Fibroblast of villous mesenchyme (primary cell): ENCODE measurements at places on chromosomes 6 and 20. TPM values are rescaled to one million over a fixed set of nuclear protein-coding genes. Genes with fewer than 3 reads are reported as not detected.

The CLIC5 gene
- not detected in 2 replicates for total RNA-seq

The ELOVL2 gene
- total RNA-seq = 1.6 and 2.6 TPM in 2 replicates

The GLP1R gene
- not detected in 2 replicates for total RNA-seq

The EBF4 gene
- 2.6 and 3.5 TPM in 2 replicates for total RNA-seq

The OR2J3 gene
- under 0.01 TPM in 1 of 2 replicates, not detected in the other for total RNA-seq

The TFB1M gene
- total RNA-seq = 29.0 and 29.8 TPM in 2 replicates

The ATP9A gene
- total RNA-seq = 6.9 and 9.3 TPM in 2 replicates

DNA sequence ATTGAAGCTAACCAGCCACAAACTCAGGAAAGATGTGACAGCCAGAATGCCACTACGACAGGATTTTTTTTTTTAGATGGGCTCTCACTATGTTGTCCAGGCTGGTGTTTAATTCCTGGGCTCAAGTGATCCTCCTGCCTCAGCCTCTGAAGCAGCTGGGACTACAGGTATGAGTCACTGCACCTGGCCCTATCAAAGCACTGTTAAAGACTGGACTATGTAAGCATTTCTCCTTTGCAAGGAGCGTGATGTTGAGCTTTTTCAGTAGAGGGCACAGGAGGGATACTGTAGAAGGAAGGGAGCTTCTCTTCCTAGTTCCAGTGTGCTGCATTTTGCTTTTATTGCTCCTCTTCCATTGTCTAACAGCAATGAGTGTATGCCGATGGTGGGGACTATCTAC is 35.8 kb downstream of the ZBTB9 start:
- no peak for DNase-seq

DNA sequence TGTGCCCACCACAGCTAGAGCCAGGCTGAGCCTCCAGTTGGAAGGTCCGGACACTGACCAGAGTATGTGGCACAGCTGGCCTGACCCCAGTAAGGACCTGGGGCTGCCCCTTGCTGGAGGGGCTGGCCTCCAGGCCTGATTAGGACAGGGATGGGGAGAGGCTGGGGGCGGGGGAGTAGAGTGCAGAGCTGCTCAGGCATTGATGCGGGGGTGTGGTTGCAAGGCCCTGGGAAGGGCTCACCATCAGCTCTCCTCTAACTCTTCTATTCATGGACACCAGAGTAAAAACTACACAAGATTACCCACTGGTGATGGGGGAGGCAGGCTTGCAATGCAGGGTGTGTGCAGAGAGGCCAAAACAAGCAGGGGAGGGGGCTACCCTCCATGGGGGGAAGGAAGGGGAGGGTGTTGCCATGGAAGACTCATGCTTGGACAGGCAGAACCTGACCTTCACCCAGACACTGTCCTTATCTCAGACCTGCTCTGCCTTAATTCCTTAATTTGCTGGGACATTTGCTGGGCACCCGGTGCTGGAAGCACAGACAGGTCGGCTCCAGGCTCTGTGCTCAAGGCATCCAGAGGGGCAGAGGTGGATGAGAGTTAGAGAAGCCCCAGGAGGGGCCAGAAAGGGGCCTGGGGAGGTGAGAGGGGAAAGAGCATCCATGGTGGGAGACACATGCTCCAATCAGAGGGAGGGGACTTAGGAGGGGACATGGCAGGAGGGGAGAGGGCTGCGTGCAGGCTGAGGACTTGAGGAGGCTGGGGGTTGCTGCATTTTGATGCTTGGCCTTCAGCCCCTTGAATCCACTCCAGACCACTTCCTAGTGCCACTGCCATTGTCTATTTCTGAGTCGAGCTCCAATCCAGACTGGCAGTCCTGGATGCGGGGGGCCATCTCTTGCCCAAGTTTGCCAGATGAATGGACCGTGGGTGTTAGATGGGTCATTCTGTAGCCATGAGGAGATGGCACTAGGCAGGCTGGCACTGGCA is 7.6 kb upstream of the EMILIN3 start:
- no peak for DNase-seq

DNA sequence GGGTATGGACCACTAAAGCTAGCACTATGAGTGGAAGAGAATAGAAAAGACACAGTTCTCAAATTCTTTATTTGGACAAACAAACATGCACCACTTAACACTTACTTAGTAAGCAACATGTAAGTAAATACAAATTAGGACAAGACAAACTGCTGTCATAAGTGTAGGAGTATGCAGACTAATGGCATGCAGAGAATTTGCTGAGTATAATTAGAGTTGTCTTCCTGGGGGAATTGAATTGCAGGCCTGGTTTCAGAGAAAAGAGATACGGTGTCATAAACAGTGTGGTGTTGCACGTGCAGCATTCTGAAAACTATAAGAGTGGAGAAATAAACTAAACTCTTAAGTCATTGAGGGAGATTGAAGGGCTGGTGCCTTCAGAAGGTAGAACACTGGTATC is 125.2 kb upstream of the EYA4 start:
- DNase-seq = no peak

DNA sequence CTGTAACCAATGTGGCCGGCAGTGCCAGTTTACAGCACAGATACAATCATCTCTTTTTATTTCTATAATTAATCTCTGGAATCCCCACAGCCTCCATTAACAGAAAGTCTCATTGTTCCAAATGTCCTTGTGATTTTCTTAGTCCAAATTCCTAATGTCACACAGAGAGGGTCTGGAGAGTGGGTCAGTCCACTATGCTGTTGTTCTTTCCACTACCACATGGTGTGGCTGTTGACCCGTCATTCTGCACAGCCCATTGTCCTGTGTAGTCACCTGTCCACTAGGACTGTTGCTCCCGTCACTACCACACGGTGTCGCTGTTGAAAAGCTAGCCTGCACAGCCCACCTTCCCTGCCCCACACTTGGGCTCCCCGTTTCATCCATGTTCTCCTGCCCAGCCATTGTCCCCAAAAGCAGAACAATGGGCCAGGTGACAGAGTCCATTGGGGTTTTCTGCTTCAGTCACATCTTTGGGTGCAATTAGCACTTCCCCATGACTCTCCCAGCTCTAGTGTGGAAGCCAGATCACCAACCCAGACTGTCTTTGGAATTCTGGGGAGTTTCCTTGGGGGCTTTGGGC is 8.6 kb upstream of the LBP start:
- peak; percentile 11 for DNase-seq

GRCh38 chr6:161111261-161111660 is 119.7 kb downstream of the MAP3K4 start:
- no peak for DNase-seq

DNA sequence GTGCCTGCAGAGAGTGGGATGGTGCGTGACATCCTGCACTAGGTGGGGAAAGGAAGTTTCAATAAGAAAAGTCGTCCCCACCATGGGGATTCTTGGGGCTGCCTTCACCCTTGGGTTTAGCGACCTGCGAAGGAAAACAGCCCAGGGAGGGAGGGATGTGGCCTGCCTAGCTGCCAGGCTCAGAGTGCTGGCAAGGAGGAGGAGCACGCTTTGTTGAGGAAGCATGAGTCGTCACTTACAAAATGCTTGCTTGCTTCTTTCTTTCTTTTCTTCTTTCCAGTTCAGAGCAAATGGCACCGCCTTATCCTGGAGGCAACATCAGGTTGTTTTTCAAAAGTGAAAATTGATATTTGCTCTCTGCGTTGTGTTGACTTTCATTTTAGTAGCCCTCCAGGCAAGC is 123.2 kb downstream of the TFAP2C start:
- no peak for DNase-seq

GRCh38 chr6:64727075-64727474 is 980.0 kb downstream of the EYS start:
- DNase-seq = no peak

DNA sequence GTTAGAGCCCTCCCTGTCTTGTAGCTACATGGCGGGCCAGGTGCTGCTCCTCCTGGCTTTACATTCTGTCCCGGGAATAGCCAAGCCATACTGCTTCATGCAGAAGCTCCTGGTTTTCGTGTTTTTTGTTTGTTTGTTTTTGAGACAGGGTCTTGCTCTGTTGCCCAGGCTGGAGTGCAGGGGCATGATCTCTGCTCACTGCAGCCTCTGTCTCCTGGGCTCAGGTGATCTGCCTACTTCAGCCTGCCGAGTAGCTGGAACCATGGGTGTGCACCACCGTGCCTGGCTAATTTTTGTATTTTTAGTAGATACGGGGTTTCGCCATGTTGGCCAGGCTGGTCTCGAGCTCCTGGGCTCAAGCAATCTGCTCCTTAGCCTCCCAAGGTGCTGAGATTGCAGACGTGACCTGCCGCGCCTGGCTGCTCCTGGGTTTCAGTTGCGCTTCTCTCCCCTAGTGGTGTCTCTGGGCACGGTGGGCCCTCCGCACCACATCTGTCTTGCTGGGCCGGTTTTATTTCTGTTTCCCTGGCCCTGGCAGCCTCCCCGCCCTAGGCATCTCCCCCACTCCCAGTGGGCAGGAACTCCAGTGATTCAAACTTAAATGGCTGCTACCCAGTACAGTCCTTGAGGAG is 12.9 kb downstream of the CDYL start:
- DNase-seq = no peak

DNA sequence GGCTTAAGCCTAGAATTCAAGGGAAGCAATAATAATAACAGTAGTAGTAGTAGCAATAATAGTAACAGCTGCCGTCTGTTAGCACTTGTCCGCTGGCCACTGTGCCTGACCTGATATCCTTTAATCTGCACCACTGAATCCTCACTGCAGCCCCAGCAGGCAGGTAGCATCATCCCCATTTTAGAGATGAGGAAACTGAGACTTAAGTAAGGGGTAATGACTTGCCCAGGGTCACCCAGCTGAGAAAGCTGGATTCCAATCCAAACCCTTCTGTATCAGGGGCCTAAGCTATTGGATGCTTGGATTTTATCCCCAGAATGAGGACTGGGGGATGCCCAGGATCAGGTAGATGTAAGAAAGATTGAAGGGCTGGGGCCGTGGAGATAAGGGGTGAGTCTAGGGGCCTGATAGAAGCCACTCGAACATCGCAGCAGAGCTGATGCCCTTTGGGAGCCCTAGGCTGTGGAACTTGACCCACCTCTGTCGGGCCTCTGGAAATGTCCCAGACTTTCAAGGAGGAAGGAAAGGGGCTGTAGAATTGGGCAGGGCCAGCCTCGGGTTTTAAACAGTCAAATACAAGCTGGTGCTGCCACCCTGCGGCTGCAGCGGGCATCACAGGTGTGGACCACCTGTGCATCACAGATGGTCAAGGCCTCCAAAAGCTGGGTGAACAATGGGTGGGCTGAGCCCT is 102.1 kb upstream of the MYL9 start:
- DNase-seq = peak; percentile 52

GRCh38 chr6:96963809-96964208 is 39.3 kb downstream of the KLHL32 start:
- no peak for DNase-seq

DNA sequence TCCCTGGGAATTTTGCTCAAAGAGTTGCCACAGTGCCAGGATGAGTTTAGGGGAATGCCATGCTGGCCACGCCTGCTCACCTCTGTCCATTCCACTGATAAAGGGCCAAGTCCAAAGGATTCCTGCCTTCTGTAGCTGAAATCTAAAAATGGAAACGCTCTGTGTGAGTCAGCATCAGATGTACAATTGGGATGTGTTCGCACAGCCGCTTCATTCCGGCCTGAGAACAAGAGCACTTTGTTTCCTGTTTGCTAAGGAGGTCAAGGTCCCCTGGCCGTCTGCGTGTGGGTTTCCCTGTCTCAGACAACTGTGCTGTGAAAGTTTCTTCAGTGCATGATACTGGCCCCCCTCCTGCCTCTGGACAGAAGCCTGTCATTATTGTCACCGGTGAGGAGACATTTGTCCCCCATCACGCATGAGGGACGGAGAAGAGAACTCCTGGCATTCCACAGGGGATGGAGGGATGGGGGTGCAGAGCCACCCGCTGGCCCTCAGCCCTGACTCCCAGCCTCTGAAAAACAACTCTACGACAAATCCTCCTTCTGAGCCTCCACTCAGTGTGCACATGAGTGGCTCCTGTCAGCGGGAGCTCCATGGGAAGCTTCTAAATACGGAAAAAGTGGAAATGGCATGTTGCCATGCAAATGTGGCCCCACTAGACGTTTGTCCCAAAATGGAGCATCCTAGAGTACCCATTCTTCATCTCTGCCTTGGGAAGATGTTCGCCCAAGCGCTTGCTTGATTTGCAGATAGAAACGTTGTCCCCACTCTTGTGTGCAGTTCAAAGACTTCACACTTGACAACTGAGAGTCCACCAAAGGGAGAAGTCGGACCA is 143.5 kb upstream of the AFDN start:
- peak; percentile 35 for DNase-seq

DNA sequence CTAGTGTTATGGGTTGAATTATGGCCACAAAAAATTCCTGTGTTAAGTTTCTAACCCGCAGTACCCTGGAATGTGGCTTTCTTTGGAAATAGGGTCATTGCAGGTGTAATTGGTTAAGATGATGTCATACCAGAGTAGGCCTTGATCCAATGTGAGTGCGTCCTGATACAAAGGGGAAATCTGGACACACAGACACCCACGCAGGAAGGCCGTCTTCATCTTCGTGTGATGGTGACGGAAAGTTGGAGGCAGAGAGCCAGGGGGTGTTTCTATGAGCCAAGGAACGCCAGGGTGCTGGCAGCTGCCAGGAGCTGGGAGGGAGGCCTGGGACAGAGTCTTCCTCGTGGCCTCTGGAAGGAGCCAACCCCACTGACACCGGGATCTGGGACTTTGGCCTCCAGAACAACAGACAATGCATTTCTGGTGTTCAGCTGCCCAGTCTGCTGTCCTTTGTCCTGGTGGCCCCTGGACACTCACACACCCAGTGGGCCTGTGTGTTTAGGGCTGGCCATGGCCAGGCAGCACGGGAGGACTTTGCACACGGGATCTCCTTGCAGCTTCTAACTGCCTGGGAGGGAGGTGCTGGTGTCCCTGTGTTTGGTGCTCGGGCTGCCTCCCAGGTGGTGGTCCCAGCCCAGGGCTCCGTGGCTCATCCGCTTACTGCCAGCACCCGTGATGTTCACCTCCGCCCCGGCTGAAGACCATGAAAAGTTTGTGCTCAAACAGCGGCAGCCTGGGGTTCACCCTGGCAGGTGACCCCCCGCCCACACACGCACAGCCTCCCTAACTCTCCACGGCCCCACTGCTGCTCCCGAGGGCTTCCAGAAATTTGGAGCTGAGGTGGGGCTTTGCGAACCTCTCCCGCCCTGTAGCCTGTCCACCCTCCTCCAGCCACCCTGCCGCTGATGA is 53.4 kb upstream of the GATA5 start:
- DNase-seq = no peak

DNA sequence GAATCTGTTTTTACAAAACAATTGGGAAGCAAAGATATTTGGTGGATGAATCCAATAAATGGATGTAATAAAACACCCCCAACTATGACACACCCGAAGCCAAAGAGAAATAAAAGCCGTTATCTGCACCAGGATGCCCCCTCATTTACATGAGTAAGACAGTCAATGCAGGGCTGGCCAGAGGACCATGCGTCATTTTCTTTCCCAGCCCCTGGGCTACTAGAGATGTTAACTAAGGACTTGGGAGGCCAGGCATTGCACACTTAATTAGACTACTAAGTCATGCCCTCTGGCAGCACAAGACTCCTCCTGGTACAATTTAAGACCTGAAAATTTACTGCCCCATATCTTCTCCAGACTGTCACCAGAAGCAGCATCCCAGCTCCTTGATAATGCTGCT is 3.2 kb downstream of the LEMD2 start:
- DNase-seq = peak; percentile 79

DNA sequence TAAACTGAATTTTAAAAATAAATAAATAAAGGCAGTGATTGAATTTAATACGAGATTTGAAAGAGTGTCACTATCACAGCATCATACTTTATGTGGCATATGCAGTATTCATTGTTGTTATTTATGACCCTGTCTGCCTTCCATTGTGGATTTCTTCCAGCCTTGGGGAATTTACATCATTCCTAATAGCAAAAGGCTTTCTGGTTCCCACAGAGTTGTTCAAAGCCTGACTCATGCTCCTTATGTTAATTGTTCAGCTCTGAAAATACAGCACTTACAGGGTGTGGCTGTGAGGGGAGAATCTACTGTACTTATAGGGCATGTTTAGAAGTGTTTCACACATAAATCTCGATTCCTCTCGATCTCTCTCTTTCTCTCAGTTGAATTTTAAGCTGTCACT is 54.4 kb downstream of the JAG1 start:
- peak; percentile 96 for DNase-seq
